ENCODE measurements at places on chromosomes 16 and 17.

DNA sequence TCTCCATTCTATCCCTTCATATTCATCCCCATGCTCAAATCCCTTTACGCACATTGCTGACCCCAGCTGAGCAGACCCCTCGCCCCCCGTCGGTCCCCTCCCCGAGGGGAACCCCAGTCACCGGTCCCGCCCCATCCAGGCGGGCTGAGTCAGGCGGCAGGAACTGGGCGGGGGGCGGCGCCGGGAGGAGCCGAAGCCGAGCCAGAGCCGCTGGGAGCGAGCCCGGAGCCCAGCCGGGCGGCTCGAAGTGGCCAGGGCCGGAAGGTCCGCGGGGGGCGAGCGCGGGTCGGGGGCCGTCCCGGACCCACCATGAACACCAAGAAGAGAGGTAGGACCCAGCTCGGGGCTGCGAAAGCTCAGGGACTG is 8.6 kb downstream of the RIPOR1 start:
- DNase-seq, result peak; percentile 48

- DNase-seq, result no peak
Observed at GRCh38 chr16:68548947-68549346, 9.9 kb downstream of the ZFP90 start.

DNA sequence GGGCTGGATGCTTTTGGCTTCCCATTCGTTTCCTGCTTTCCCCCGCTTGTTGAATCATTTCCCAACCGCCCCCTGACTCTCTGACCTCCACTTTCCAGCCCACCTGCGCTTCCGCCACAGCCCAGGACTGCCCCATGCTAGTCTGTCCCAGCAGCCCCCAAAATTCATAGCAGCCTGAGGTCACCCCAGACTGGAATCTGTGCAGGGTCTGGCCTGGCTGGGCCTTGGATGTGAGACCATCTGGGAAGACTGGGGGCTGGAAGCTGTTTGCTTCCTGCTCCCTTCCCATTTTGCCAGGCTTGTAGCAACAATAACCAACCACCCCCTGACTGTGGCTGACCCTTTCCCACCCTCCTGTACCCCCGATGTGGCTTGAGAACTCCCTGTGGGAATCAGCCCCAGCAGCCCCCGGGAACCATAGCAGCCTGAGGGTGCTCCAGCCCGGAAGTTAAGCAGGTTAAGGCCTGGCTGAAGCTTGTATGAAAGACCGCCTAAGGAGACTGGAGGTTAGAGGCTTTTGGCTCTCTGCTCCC is 2290.8 kb downstream of the TP53TG3F start:
- DNase-seq, result no peak

DNA sequence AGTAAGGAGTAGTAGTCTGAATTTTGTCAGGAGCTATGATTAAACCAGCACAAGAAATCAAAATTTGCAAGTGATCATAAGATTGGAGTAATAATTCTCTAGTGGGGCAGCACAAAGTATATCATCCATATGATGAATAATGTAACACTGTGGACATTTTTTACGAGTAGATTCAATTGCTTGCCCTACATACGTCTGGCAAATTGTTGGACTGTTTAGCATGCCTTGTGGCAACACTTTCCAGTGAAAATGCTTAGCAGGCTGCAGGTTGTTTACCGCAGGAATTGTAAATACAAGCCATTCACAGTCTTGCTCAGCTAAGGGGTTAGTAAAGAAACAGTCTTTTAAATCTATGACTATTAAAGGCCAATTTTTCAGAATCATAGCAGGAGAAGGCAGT is 35.7 kb downstream of the ATF7IP2 start:
- DNase-seq, result no peak

GRCh38 chr17:8079291-8080207 is 8.0 kb downstream of the ALOX12B start:
- DNase-seq, result peak; percentile 43

DNA sequence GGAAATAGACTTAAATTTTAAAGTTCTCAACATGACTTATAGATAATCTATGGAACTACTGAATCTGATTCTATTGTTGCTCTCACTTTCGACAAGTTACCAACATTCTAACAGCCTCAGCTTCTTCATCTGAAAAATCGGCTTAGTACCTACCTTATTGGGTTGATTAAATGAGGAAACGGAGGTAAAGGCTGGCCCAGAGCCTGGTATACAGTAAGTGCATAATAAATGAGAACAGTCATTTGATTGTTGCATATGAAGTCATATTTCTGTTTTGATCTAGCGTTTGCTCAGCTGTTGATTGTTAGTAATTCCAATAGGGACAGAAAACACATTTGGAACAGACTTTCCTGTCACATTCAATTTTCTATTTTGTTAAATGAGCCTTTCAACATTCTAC is 4.6 kb downstream of the VPS35L start:
- no peak for DNase-seq

GRCh38 chr16:1333149-1333812 is at the start of gene BAIAP3:
BAIAP3 (plus strand) TSS chr16:1333645; CDS start chr16:1338550, 4,905 bp downstream.
- peak; percentile 20 for DNase-seq

DNA sequence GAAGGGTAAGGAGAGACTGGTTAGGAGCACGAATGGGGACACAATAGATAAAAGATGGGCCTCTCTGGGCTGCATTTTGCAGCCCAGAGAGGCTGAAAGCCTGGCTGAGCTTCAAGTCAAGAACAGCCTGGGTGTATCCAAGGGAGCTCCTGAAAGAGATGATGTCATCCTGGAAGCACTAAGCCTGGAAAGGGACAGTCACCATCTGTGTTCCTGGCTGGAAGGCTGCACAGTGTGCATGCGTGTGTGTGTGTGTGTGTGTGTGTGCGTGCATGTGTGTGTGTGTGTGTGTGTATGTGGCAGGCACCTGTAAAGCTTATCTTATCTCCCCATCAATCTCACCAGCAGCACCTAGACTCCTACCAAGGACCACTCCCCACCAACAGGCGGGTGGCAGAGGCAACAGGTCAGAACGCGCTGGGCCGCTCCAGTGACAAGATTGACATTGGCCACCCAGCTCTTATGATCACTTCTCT is 44.1 kb downstream of the COG7 start:
- DNase-seq, result no peak

GRCh38 chr17:42365136-42365535 is 23.1 kb downstream of the STAT3 start:
- no peak for DNase-seq

DNA sequence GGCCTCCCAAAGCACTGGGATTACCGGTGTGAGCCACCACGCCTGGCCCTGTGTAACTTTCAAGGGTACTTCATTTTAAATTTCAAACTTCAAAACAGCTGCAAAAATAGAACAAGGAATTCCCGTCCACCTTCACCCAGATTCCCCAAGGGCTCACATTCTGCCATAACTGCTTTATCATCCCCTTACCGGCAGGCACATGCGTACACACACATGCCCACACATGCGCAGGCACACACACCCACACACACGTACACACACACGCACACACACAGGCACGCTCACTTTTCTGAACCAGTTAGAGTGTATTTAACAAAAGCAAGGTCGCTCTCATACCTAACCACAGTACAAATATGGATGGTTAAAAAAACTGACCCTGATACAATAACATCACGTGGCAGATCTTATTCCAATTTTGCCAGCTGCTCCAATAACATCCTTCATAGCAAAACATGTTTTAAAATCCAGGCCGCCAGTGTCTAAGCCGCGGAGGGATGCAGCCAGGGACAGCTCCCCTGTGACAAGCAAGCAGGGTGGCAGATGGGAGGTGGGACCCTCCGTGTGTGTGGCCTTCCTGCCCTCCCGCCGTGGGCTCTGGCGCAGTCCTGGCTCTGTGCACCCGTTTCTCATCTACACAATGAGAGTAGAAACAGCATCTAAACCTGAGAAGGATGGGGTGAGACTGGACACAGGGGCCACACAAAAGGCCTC is 23.1 kb downstream of the PDIA2 start:
- DNase-seq, result no peak
